ENCODE measurements at places on chromosomes 4 and X.

- no peak for DNase-seq
Observed at GRCh38 chr4:80592950-80593349, 257.4 kb downstream of the CFAP299 start.

- DNase-seq: peak; percentile 96
Observed at GRCh38 chr4:140150886-140151698, 2.9 kb downstream of the MAML3 start.

DNA sequence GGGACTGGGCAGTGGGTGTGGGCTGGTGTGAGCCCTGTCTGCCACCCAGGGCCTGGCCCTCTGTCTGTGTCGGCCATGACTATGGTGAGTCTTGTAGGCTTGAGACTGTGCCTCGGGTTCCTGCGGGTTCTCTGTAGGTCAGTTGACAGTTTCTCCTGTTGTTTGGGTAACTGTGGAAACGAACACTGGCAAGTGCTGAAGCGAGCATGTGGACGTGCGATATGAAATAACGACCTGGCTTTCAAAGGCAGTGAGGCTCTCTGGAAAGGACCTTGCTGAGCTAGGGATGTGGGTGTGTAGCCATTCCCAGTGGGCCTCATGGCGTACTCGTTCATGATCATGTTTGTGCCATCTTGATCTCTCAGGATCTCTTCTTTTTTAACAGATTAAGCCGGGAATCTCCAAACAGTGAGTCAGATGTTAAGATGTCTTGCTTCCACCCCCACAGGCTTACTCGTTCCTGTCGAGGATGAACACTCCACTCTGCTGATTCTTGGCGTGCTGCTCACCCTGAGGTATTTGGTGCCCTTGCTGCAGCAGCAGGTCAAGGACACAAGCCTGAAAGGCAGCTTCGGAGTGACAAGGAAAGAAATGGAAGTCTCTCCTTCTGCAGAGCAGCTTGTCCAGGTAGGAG, 41.3 kb downstream of the HTT start:
- DNase-seq: no peak

GRCh38 chr4:89420507-89420906, 112.9 kb upstream of the GPRIN3 start:
- DNase-seq: no peak

- no peak for DNase-seq
Observed at GRCh38 chrX:20522420-20522819, 255.7 kb upstream of the RPS6KA3 start.

- DNase-seq: no peak
Observed at GRCh38 chr4:151692821-151693673, 67.8 kb downstream of the GATB start.

- no peak for DNase-seq
Observed at GRCh38 chr4:3669553-3669949, 96.6 kb upstream of the ADRA2C start.

GRCh38 chrX:123424546-123424945, 240.5 kb downstream of the GRIA3 start:
- DNase-seq: no peak

DNA sequence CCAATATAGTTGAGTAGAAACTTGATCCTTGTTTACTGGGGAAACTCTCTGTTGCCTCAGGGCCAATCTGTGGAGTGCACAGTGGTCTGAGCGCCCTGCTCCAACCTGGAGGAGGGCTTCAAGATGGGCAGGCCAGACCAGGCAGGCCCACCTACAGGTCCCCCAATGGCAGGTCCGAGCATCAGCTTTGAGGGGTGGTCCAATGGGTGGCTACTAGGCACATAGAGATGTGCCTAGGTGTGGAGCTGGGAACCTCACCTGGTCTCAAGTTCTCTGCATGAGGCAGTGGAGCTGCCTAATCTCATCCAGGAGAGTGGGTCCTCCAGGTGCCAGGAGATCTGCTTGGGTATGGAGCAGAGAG, 252.9 kb downstream of the ARHGAP10 start:
- DNase-seq: no peak

- DNase-seq: no peak
Observed at GRCh38 chrX:17098516-17099247, 152.2 kb downstream of the REPS2 start.

DNA sequence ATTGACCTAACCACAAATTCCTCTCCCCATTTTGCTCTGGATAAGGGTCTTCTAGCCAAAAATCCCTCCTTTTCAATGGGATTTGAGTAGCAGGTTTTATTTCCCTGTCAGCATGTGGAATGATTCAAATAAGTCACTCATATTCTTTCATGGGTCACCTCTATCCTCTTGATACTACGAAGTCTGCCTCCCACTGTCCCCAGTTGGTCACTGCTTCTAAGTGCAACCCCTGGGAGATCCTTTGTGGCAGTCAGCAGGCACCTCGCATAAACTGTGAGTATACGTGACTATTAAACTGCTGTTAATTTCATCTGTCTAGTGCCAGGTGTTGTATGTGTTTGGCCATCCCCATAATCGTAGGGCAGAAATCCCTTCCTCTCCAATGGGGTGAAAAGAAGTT, 1667.9 kb upstream of the PCDH7 start:
- no peak for DNase-seq

- DNase-seq: no peak
Observed at GRCh38 chrX:35809781-35810180, 11.6 kb downstream of the MAGEB16 start.

GRCh38 chr4:7252510-7253340, 60.4 kb downstream of the SORCS2 start:
- DNase-seq: no peak

GRCh38 chr4:128796934-128797333, 12.6 kb upstream of the JADE1 start:
- no peak for DNase-seq

DNA sequence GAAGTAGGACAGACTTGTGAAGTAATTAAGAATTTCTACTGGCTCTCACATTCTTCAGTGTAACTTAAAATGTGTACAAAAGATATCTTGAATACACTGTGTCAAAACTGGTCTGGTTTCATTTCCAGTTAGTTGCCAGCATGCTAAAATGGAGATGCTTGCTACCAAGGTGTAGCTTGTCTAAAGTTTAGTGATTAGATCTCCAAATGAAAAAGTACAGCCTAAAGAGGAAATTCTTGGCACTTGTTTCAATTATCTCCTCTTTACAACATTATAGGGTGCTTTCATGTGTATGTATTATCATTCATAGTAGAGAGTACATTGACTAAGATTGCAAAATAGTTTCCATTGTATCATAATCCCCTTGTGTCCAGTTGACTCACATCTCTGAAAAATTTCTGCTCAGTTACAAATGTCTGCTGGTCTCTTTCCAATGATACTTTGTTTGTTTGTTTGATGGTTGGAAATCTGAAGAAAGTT, 97.3 kb upstream of the SPRY1 start:
- DNase-seq: no peak

DNA sequence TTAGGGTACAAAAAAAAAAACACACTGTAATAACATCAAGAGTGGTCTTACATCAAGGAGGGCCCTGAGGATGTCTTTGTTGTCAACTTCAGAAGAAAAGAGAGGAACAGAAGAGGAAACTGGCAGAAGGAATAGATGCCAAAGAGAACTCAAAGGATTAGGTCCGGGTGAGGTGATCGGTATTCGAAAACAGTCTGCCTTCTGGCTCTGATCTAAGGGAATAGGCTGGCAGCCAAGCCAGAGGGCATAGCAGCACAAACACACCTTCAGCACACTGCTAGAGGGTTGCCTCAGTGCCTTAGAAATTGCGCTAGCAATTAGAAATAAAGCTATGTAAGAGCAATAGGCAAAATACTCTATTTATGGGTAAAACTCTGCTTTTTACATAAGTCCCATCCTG, 91.4 kb upstream of the TTC29 start:
- no peak for DNase-seq

GRCh38 chr4:187558391-187558790, 437.2 kb upstream of the ZFP42 start:
- no peak for DNase-seq

DNA sequence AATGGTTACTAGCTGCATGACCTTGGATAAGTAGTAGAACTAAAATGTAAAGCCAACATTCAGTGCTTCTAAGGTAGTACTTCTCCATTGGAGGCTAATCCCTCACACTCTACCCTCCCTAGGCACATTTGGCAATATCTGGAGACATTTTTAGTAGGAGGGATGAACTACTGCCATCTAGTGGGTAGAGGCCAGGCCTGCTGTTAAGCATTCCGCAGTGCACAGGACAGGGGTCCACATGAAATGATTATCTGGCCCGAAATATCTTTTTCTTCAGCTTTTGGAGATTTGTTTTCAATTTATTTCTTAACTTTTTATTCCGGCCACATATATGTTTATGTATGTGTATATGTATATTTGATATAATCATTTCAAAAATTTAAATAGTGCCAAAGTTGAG, 36.0 kb upstream of the SPANXC start:
- no peak for DNase-seq

- DNase-seq: no peak
Observed at GRCh38 chrX:9501362-9501761, 36.5 kb downstream of the TBL1X start.

GRCh38 chr4:26723216-26723615, 137.4 kb upstream of the STIM2 start:
- no peak for DNase-seq

- no peak for DNase-seq
Observed at GRCh38 chr4:97627750-97628149, 515.5 kb downstream of the STPG2 start.

DNA sequence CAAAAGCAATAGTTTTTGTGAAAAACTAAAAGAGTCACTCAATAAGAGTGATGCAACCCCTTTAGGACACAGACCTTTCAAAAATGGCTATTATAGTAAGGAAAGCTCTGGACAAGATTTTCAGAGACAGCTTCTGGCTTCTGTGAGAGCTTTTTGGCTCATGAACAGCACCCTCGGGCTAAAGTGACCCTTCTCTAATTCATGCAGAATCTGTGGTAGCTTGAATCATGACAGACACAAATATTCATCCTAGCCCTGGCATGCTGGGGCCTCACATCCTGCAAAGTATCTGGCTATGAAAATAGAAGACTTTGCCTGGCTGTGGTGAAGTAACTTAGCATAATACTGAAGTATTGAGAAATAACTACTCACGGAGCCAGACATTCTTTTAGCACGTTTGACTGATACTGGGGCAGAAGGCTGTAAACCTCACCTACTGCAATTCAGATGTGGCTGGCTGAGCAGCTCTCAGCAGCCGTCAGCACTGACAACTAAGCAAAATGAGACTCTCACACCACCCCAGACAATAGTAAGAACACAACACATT, 327.3 kb downstream of the MAPK10 start:
- no peak for DNase-seq

GRCh38 chr4:25467843-25468242, 90.8 kb downstream of the ANAPC4 start:
- no peak for DNase-seq

GRCh38 chr4:77193511-77194102, 36.6 kb downstream of the CCNG2 start:
- peak; percentile 92 for DNase-seq

- no peak for DNase-seq
Observed at GRCh38 chr4:96407225-96407624, 567.3 kb downstream of the PDHA2 start.

DNA sequence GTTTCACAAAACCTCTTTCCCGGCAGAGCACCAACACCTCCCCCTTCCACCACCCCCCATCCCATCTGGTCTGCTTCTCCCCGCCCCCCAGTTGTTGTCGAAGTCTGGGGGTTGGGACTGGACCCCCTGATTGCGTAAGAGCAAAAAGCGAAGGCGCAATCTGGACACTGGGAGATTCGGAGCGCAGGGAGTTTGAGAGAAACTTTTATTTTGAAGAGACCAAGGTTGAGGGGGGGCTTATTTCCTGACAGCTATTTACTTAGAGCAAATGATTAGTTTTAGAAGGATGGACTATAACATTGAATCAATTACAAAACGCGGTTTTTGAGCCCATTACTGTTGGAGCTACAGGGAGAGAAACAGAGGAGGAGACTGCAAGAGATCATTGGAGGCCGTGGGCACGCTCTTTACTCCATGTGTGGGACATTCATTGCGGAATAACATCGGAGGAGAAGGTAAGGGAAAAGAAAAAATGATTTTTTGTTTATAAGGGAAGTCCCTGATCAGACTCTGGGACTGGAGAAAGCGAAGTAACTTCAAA, at the start of gene PDGFRA:
Gene PDGFRA, plus strand, starts transcription at position 333 of the 541 bp plus-strand sequence. CDS start 29,476 bp downstream, outside the sequence.
- DNase-seq: no peak

DNA sequence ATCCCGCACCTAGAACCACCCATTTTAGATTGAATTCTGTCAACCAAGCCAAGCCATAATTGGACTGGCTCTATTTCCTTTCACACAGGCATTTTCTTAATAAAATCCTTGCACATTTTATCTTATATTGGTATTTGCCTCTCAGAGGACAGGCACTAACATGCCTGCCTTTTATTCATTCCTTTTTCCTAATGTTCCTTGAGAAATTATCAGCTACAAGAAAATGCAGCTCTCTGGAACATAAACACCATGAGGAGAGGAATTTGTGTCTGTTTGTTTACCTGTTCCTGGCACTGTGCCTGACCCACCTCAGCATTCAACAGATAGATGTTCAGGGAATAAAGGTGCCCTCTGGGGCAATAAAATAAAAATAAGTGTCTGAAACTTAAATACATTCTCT, 116.2 kb downstream of the PDHA2 start:
- DNase-seq: no peak

DNA sequence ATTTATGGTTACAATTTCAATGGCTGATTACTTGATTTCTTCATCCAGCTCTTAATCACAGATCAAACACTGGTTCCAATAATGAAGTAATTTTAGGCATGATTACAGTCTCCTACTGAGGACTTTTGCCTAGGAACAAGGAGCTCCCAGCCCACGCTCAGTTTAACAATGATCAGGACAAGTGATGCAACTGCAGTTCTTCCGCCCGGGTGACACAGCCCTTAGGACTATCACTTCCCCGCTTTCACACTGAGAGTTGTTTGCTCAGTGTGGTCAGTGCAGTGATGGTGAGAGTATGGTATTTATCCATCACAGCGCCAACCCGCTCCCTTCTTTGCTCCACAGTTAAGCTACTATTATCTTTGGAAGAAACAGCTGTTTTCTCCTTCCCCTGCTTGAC, 203.2 kb upstream of the MBNL3 start:
- no peak for DNase-seq

DNA sequence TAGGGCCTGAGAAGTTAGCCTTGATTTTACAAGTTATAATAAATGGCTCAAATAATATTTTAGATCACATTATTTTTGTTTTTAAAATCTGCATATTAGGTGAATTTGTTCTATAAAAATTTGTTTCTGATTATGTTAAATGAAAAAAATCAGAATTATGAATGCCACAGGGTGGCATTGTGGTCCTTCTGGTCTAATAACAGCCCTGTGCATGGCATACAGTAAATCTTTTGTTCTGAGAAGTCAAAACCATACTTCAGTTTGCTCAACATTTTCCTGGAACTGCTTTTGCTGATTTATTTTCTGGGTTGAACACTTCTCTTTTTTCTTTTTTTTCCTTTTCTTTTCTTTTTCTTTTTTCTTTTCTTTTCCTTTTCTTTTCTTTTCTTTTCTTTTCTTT, 101.0 kb upstream of the UBQLN2 start:
- no peak for DNase-seq

DNA sequence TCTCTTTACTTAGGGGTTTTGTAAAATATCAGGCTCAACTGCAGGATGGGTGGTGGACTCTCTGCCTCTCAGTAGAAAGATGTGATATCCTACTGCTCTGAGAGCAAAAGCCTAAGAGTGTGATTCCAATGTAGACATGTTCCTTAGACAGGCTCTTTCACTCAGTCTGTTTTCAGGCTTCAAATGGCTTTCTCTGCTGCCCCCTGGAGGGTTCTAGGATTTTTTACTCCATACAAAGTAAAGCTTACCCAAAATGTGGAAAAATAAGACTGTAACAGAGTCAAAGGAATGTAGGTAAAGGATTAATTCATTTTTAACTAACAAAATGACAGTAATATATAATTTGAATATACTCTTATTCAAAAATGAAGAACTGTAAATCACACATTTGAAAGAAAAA, 32.1 kb downstream of the ZGRF1 start:
- DNase-seq: no peak
